Right cardiac atrium (tissue), 5 donors: ENCODE measurements at places on chromosomes 6 and 20. TPM values are rescaled to one million over a fixed set of nuclear protein-coding genes. Genes with fewer than 3 reads are reported as not detected.

The FAM217A gene
- total RNA-seq: not detected

The SRC gene
- 13.1 TPM for total RNA-seq

The OXT gene
- total RNA-seq: not detected

The PLEKHG1 gene
- 7.7 TPM for total RNA-seq

The GSS gene
- 32.6 TPM for total RNA-seq

The CGA gene
- not detected for total RNA-seq

The SLC17A3 gene
- total RNA-seq: not detected
